ENCODE measurements at places on chromosomes 1 and 21.

DNA sequence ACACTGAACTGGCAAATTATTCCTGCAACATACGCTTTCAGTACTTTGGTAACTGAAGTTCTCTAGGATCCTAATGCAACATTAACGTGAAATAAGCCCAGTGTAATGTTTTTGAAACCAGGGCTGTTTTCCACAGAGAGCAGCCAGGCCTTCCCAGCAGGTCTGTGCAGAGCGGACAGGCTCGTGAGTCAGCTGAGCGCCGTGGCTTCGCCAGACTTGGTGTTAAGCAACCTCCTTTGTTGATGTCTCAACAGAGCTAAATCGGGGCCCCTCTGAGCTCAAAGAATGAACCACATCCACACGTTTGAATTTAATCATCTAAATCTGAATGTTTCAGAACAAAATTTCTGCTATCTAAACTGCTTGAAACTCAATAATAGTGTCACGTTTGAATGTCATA, 181.8 kb upstream of the FMN2 start:
- peak; percentile 68 for DNase-seq

- peak; percentile 71 for DNase-seq
Observed at GRCh38 chr1:220432408-220432807, 95.5 kb upstream of the MARK1 start.

- no peak for DNase-seq
Observed at GRCh38 chr1:12048372-12048771, 14.7 kb upstream of the TNFRSF8 start.

DNA sequence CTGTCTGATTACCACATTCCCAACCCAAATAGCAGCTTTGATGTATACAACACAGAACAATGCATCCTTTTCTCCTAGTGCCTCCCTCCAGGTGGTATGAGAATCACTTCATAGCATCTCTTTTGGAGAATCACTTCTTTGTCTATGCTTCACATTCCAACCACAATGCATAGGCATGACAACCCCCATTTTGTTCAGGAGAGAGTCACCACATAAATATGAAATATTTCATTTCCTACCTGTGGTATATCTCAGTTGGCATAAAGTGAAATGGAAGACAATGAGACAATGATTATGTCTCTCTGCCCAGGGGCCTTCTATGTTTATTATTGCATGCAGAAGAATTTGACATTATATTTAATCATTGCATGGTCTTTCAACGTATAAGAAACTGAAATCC, 112.2 kb downstream of the BRINP2 start:
- DNase-seq: no peak

DNA sequence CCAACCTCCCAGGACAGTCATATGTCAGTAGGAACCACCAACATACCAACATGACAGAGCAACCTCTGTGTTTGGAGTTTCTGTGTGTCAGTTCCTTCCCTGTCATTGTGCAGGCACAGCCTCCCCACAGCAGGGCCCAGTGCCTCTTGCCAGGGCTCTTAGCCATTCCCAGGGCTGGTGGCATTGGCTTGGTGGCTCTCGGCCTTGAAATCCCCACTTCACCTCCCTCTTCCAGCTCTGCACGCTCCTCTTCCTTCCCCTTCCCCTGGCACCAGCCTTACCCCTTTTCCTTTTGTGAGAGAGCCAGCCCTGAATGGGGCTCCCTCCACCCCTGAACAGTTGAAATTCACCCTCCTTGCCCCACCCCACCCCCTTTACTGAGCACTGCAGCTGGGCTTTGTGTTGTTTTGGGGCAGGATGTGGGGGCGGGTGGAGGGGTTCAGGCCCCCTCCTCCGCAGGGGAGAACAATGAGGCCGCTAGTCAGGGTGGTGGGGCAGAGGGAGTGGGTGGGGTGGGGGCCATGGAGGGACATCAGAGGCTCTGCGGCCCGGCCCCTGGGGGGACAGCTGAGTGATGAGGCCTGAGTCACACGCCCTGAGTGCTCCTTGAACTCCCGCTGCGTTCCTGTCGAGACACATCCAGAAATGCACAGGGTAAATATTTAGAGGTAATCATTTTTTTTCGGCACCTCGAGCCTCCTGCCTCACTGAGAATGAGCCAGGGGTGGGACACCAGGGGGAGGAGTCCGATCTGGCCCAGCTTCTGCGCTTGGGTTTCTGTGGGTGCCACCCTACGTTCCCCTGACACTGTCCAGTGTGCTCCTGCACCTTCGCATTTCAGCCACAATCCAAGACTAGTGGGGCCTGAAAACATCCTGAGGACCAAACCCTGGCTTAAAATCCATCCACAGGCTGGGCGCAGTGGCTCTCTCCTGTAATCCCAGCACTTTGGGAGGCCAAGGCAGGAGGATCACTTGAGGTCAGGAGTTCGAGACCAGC, 28.6 kb downstream of the LGR6 start:
- peak; percentile 81 for DNase-seq

DNA sequence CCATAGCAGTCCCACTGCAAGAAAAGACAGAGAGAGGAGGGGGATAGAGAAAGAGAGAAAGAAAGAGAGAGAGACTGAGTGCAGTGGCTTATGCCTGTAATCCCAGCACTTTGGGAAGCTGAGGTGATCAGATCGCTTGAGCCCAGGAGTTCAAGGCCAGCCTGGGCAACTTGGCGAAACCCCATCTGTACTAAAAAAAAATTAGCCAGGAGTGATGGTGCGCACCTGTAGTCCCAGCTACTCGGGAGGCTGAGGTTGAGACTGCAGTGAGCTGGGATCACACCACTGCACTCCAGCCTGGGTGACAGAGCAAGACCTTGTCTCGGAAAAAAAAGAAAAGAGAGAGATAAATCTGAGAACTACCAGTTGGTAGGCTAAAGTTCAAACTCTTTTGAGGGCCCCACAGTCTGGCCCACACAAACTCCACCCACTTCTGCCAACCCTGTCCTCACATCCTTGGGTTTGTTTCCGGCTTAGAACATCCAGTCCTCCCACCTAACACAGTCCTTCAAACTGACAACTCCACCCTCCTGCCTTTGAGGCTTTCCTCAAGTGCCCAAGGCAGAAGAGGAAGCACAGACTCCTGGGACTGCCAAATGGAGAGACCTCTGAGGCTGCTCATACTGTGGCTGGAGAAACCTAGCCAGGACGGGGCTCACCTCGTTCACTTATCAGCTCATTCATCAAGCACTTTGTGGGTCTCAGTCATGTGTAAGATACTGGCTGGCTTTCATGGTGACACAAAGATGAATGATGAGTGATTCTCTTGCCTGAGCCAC, 20.1 kb downstream of the TFAP2E start:
- peak; percentile 63 for DNase-seq
